ENCODE measurements at places on chromosomes 13 and 19. TPM values are rescaled to one million over a fixed set of nuclear protein-coding genes. Genes with fewer than 3 reads are reported as not detected.

CGB7 gene
- total RNA-seq, result not detected

RDH8 gene
- total RNA-seq, result not detected

MEIS3 gene
- 10.8 TPM for total RNA-seq

CBY2 gene
- not detected for total RNA-seq

SLC8A2 gene
- 0.85 TPM for total RNA-seq

ZIC2 gene
- total RNA-seq, result not detected

NLRP11 gene
- total RNA-seq, result not detected
